IPS DF 6.9 (cell line): ENCODE measurements at places on chromosomes 7 and 10.

GRCh38 chr10:55214608-55215007 is 413.6 kb upstream of the PCDH15 start:
- DNase-seq = no peak

- DNase-seq = no peak
Observed at GRCh38 chr7:14395860-14396259, 406.4 kb upstream of the ETV1 start.

GRCh38 chr7:50603287-50603686 is 38.1 kb upstream of the DDC start:
- DNase-seq = no peak

- DNase-seq = no peak
Observed at GRCh38 chr10:113047963-113048781, 98.1 kb downstream of the TCF7L2 start.

DNA sequence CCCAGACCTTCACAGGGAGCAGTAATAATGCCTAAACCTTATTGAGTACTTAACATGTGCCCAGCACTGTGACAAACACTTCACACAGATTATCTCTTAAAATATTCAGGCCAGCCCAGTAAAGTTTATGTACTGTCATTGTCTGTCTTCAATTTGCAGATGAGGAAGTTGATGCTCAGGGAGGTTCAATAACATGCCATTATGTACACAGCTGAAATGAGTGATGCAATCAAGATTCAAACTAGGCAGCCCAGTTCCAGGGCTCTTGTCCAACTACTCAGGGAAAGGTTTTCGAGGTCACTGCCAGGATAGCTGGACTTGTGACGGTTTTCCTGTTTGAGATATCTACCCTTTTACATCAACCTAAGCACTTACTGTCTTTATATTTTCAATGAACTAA is 56.1 kb downstream of the AUTS2 start:
- no peak for DNase-seq

DNA sequence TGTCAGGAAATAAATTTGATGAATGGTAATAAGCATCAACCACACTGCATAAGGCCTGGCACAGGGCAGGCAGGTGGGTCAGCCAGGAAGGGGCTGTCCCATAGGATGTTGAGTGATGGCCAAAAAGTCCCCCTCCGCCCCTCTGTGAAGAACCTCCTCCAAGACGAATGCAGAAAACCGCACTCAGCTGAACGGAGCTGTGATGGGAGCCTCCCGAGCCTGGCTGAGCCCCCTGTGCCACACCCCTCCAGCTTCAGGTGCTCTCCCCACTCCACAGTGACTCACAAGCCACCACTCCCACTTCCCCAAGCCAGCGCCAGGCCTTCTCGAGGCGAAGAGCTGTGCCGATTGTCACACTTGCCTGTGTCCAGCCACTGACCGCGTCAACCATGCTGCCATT is 184.2 kb downstream of the MAD1L1 start:
- DNase-seq = no peak

DNA sequence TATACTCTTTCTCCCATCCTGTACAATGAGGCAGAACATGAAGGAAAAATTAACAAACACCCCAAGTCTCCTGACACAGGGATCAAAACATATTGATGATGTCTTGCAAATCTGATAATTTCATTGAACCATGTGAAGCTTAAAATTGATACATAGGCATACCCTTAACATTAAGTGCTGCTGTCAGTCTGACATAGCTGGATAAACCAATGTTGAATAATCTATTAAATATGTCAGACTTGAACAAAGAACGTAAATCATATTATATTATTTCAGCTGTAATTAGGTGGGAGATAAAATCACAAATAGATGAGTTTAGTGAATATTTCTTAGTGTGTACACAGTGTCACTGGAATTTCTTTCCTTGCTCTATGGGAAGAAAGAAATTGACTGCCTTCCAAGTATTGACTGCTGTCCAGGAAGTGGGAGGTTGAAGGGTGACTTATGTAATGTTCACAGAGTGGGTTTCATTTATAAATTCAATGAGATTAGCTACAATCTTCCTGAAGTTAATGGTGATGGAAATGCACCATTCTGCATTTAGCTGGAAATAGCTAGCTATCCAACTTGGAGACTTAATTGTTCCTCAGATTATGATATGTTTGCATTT is 170.8 kb downstream of the AUTS2 start:
- DNase-seq = no peak

DNA sequence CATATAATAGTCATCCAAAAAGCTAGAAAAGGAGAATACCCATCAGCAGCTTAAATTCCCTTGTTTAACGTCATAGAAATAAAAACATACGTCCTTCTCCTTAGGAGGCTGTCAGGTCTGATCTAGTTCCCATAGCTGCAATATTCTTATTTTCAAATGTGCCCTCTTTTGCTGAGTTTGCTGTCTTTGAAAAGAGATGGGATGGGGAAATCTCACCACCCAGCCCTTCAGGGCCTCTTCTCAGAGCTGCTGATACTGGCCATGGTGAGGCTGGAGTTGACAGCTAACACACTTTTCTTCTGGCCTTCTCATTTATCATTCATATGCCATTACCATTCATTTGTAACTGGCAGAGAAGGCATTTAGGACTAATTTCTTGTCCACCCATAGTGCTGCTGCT is 5.1 kb upstream of the PCGF5 start:
- DNase-seq = no peak

DNA sequence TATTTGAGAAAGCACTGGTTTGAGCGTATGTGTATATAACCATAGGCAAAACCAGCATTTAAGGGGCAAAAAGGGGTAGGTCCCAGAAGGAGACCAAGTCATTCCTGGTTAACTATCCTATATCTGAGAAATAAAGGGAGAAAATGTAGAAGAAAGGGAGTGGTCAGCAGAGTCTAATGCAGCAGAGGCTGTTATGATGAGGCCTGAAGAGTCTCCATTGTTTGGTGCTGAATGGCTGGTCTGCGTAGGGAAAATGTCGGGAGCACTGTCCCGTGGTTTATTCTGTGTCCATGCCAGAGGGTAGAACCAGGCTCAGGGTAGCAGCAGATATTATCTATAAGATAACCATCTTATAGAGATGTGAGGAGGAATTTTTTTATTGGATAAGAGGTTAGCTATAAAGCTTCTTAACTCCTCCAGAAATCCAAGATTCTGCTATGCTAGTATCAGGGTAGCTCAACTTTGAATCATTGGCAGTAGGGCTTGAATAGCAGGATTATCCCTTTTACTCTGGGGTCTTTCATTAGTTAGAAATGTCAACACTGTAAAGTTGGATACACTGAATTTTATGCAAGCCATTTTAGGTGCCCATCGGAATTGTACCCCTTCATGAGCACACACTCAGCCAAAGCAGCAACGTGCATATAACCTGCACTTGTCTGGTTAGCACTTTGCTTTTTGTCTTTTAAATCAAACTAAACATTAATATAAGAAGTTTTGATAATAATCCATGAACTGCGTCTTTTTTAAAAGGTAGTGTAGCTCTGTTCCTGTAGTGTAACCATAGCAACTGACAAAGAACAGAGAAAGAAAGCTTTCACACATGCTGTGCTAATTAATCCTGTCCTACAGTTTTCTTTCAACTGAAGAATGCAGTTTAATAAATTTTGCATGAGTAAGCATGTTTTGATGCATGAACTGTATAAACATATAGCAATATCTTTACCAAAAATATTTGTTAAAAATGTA is 312.0 kb upstream of the FZD1 start:
- no peak for DNase-seq

DNA sequence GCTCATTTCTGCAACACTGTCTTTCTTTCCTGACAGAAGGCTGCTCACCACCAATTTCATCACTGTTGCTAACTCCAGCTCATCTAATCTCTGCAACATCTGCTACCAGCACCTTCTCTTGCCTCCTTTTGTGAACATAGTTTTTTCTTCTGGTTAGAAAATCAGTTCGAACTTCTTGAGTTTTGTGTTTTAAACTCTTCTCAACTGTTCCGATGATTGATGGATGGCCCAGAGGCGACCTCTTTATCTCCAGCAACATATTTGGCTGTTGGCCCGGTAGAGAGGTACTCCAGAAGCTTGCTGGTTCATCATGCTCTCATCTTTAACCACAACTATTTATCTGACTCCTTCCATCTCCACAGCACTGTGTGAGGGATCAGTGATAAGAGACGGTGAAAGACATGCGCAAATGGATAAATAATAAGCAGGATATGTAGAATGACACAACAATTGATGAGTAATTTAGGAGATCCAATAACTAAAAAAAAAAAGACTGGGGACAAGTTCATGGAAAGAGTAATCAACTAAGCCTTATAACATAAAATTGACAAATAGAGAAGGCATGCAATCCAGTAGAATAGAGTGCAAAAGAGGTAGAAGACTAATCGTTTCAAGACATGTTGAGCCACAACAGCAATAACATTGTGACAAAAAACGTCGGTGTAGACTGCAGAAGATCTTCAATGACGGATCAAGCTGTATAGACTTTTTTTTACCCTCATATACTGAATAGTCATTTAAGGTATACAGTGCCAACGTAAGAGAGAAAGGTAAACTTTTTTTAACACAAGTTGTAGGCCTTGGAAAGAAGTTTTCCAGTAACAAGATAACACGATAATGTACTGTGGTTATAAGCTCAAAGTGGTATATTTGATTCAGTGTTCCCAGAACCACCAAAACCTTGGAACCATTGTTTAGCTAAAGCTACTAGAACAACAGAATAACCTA is 152.2 kb downstream of the CRPPA start:
- DNase-seq = no peak

DNA sequence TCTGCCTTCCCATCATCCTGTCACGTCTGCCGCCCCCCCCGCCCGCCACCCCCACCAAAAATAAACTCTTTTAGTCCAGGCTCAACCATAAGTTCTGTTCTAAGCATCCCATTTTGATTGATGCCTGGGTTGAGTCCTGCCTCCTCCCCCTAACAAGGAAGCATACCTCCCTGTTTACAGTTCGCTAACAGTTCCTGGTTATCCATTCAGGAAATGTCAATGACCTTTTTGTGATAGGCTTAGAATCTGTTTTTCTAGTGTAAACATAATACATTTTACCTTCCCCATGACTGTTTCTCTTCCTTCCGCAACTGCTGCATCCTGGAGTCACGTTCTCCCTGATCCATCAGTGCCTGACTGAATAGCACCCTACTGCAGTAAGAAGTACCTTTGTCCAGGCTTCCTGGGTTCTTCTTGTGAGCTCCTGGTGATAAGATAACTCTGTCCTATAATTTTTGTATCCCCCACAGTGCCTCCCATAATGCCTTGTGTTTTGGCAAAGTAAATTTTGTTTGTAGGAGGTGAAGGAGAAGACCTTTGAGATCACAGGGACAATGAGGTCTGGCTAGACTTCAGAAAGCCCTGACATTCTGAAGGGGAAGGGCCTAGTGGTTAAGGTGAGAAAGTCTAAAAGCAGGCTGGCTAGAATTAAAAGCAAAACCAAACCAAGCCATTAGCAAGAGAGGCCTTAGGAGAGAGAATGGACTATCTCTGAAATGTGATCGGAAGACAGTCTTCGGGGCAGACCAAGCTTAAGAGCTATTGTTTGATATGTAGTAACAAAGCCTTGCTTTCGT is 7.3 kb downstream of the AGFG2 start:
- DNase-seq = no peak

GRCh38 chr7:29871787-29872398 is 65.6 kb downstream of the WIPF3 start:
- DNase-seq = no peak

- no peak for DNase-seq
Observed at GRCh38 chr7:34299066-34299465, 359.0 kb upstream of the NPSR1 start.

GRCh38 chr10:102642736-102643335 is 1.4 kb upstream of the TRIM8 start:
- DNase-seq = no peak

DNA sequence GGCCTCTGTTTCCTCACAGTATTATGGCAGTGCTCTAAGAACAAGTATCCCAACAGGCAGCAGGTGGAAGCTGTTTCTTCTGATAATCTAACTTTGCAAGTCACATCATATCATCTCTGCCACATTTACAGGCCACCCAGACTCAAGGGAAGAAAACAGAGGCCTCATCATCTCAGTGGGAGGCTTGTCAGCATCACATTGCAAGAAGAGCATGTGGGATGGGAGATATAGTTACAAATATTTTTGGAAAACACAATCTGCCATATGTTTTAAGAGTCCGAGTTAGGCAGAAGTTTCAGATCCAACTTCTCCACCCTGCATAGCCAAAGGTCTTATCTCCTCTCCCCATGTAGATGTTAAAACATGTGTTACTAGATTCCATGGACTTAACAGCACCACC is 130.4 kb upstream of the PDE1C start:
- no peak for DNase-seq

DNA sequence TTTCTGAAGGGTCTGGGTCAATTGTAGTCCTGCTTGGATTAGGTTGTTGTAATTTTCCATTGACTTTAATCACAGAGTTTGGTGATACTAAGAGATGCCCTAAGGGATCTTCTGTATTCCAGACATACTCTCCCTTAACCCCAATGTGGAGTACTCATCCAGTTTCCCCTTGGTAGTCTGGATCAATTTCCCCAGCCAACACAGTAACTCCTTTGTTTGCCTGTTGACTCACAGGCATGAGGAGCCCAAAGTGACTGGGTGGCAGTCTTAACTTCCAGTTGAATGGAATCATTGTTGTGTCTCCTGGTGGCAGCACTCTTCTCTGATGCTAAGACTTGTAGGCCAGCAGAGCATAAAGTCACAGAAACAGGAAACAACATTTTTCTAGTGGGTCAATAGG is 41.5 kb upstream of the PIK3CG start:
- no peak for DNase-seq

- no peak for DNase-seq
Observed at GRCh38 chr7:130831817-130832481, 97.9 kb upstream of the KLF14 start.

- DNase-seq = no peak
Observed at GRCh38 chr7:67794544-67794943, 797.9 kb downstream of the TYW1 start.

DNA sequence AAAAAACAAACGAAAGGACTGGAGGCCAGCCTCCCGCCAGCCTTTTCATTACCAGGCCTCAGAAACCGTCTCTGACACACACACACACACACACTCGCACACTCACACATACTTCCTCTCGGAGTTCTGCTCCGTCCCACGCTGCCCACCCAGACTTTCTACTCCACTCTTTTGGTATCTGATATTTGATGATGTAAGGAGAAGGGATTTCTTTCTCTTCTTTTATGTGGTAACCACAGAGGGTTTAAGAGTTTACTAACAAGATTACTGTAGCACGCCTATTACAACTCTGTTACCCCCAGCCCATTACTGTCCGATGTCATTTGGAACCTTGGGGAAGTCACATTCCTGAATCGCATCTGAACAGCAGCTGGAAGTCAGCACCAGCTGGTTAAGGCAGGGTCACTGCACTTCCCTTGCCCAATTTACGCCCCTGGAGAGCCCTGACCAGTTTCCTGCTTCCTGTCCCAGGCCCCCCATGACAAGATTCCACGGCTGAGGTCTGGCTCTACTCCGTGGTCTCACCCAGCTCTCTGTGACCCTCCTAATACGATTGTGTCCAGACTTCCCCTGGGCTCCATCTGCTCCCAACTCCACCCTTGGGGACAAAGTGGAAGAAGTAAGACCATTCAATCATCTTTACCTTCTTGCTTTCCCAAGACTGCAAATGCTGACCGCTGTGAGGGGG is 1.1 kb downstream of the DENND2A start:
- no peak for DNase-seq
